ENCODE measurements at places on chromosomes 2 and 18. TPM values are rescaled to one million over a fixed set of nuclear protein-coding genes. Genes with fewer than 3 reads are reported as not detected.

GEN1 gene
- total RNA-seq, result 11.9 TPM

IL1R2 gene
- total RNA-seq, result 1.0 TPM

ACSL3 gene
- total RNA-seq, result 139 TPM

DLGAP1 gene
- 25.9 TPM for total RNA-seq

SERPINB13 gene
- 0.33 TPM for total RNA-seq

ABCG5 gene
- 0.27 TPM for total RNA-seq

DOCK10 gene
- total RNA-seq, result 32.1 TPM

GPC1 gene
- total RNA-seq, result 51.4 TPM

PAX8 gene
- total RNA-seq, result 3.7 TPM

COBLL1 gene
- total RNA-seq, result 92.7 TPM

MAP3K19 gene
- 0.11 TPM for total RNA-seq

TFPI gene
- total RNA-seq, result 41.9 TPM

MEP1B gene
- not detected for total RNA-seq

SCN7A gene
- total RNA-seq, result 19.0 TPM

GCA gene
- total RNA-seq, result 32.6 TPM

PNO1 gene
- 20.3 TPM for total RNA-seq

SLC40A1 gene
- 129 TPM for total RNA-seq

SLC11A1 gene
- total RNA-seq, result 7.8 TPM

ACTG2 gene
- total RNA-seq, result 53.9 TPM

KCNG2 gene
- 1.9 TPM for total RNA-seq

GLB1L gene
- total RNA-seq, result 15.2 TPM

MAPK4 gene
- total RNA-seq, result 16.1 TPM

IHH gene
- 3.8 TPM for total RNA-seq

CFAP65 gene
- not detected for total RNA-seq

MC4R gene
- 1.2 TPM for total RNA-seq

LIPG gene
- total RNA-seq, result 20.2 TPM

CRYGC gene
- total RNA-seq, result 1,741 TPM

ILKAP gene
- 38.9 TPM for total RNA-seq

MAB21L4 gene
- total RNA-seq, result 0.77 TPM

DSG4 gene
- total RNA-seq, result not detected
